ENCODE measurements at places on chromosomes 12 and 14.

DNA sequence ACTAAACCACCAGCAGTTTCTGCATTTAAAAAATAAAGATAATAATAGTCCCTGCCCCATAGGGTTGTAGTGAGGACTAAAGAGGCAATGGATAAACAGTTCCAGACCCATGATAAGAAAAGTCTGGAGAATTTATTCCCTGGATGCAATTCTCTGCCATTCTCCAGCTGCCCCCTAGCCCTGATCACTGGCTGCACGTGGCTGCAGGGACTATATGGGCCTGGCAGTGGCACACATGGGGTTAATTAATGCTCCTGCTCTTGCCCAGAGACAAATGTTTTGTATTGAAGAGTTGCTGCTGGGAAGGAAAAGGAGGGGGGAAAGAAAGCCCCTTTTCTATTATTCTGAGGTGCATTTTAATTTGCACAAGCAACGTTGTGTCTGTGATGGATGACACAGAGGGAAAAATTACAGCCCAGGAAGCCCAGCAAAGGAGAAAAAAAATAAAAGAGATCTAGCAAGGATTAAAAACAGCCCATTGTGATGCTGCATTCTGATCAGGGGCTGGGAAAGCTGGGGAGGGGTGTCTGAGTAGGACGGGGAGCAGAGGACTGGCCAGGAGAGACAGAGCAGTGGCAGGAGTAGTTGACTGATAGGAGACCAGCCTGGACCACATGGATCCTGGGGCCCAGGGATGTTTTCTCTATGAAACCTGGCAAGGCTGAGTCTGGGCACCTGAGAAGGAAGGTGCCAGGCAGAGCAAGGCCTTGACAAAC lies 149.3 kb downstream of the ESRRB start:
- no peak for DNase-seq

- no peak for DNase-seq
Observed at GRCh38 chr14:88463318-88463717, 77.9 kb downstream of the SPATA7 start.

DNA sequence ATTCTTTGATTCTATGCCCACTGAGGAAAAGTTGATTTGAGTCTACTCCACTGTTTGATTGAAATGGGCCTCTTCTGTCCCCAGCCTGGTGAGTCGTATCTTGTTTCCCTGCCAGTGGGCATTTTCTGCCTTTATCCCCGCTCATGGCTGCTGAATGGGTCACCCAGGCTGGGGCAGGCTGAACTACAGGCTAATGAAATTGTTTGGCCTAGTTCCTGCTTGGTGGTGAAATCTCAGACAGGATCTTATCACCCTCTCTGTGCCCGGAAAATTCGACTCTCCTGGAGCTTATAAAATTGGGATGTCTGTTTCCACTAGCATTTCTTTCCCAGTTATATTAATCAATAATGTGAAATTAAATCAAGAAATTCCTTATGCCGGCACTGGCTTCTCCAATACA lies 65.0 kb downstream of the CHST11 start:
- no peak for DNase-seq

DNA sequence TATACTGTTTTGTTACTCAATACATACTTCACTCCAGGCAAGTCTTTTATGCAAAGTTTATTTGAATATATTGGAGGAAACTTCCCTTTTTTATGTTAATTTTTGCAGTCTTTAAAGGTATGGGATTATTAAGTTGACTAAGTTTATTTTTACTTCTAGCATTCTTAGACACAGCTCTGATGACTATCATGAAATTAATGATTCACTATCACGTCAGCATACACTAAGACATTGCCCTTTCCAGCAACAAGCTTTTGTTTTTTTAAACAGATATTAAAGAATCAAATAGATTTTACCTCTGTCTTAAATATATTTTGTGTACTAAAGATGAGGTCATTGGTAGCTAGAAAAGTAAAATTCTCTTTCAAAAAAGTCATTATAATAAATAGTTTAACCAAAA lies 52.1 kb downstream of the DERA start:
- no peak for DNase-seq

- DNase-seq: no peak
Observed at GRCh38 chr12:68958322-68958721, 25.4 kb upstream of the CPM start.

- no peak for DNase-seq
Observed at GRCh38 chr12:105355752-105356151, 25.3 kb downstream of the C12orf75 start.

DNA sequence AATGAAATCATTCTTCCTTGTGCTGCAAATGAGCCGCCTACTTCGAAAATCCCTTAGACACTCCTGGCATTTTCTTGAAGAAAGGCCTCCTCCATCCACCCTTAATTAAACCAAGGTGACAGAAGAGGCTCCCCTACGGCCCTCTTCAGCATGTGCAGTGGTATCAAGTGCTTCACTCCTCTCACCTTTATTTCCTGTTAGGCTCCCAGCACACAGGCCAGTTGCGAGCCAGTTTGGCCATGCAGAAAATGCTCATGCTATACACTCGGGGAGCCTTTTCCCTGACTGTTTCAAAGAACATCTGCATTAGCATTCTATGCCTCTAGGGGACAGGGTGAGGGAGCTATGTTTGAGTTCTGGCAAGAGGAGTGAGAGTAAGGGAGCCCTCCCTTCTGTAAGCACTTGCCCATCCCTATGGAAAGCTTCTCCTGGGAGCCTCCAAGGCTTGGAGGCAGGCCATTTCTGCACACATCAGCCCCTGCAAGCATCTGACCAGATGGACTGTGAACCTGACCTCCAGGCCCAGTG lies 291.5 kb downstream of the RPS29 start:
- no peak for DNase-seq

DNA sequence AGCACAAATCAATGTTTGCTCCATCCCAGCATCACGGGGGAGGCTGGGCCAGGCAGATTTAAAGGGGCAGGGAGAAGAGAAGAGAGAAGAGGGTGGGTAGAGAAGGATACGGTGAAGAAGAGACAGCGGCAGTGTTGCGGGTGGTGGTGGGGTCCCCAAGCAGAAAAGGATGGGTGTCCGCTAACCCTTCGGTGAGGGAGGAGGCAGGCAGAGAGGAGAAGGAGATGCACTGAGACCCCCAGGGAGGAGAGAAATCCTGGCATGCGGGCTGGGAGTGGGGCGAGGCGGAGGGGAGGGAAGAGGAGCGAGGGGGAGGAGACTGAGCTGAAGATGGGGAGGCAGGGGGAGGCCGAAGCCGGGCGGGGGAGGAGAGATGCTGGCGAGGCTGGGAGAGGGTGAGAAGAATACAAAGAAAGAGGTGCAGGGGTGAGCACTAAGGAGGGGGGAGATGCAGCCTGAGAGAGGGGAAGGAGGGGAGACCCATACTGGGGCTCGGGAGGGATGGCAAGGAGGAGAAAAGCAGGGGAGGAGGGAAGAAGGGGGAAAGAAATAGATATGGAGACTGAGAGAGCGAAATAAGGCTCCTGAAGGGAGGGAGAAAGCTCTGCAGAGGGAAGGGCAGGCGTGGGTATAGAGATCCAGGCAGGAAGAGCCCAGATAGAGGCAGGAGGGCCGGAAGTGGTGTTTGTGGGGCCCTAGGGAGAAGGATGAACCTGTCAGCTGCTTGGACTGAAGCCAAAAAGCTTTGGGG lies at the start of gene JPH4:
Gene JPH4 (minus strand): TSS at position 231 of the 751 bp plus-strand sequence. CDS start 1,337 bp downstream, outside the sequence.
- DNase-seq: no peak

GRCh38 chr12:15404485-15404884 lies 82.2 kb downstream of the PTPRO start:
- no peak for DNase-seq

DNA sequence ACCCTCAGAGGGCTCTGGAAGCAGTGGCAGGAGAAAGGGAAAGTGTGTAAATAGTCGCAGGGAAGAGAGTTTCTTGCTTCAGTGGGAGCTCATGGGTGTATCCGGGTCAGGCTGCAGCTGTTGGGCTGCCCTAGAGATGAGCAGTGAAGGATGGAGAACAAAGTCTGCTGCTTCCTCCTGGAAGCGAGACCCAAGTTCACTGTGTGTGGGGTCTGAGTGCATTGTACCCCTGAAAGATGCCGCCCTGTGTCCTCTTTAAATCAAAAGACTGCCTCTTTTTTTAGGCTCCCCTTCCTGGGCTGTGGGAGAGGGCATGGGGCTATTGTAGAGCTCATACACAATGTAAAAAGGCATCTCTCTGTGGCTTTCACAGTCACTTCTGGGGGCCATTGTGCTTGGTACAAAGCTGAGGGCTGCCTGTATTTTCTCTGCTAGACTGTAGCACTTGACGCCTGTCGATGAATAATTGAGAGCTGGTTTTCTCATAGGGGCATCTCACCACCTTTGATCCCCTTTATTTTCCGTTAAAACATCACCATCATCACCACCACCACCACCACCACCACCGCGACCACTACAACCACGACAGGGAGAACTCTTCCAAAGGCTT lies 16.7 kb downstream of the CHST11 start:
- DNase-seq: no peak

DNA sequence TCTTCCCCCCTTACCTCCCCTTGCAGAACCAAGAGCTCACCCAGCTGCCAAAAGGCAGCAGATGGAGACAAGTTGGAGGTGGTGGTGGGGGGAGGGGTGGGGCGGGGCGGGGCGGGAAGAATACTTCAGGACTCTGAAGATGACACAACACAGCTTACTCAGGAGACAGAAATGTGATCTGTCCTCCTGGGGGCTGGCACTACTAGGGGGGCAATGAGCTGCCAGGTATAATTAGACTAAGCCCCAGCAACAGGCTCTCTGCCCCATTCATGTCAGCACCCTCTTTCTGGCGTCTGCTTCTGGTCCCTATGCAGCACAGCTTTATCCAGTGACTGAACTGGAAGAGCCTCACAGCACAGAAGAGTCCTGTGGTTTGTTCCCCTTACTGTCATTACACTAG lies 407.0 kb downstream of the MED13L start:
- no peak for DNase-seq

DNA sequence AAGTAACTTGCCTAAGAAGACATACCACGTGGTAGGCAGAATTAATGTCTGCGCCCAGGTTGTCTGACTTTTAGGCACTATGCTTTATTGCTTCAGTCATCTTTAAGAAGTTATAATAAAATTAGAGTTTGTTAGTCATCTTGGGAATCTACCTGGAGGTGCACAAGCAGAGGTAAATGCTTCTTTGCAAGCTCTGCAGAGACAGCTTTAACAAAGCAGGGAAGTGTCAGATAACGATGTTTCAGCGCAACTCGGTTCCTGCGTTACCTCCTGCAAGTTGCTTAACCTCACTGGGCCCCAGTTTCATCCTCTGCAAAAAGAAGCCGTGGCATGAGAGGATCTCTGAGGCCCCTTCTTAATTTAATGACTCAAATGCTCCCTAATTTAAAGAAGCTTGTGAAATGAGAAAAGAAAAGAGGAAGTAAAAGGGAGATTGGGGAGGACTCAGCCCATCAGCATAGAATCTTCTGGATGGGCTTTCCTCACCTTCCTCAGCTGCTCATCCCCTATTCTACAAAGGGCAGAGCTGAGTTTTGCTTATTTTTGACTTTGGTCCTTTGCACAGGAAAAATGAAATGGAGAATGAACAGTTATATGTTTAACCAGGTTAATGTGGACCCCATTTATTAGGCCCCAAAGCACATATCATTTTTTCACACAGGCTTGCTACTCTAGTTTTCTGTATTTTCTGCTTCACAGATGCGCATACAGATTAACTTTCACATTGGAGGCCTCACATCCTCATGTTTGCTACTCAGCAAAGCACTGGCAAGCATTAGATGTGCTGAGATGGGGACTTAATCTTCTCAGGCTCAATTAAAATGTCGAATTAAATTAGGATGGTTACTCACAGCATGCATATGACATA lies 5.1 kb downstream of the ARHGDIB start:
- DNase-seq: no peak

GRCh38 chr14:75654127-75654732 lies 6.4 kb downstream of the ERG28 start:
- peak; percentile 53 for DNase-seq

DNA sequence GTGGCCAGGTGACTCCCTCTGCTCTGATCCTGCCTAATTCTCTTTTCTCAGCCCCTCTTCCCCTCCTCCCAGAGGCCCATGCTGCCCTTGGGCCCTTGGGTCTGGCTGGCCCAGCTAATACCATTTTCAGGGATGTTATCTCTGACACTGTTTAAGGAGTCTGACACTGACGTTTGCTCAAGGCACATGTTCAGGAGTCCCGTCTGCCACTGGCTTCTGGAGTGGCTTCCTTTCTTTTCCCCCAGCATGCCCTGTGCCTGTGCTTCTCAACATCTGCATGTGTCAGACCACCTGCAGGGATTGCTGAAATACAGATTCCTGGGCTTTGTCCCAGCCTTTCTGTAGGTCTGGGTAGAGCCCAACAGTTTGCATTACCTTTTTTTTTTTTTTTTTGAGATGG lies 128.9 kb downstream of the BCL11B start:
- no peak for DNase-seq

DNA sequence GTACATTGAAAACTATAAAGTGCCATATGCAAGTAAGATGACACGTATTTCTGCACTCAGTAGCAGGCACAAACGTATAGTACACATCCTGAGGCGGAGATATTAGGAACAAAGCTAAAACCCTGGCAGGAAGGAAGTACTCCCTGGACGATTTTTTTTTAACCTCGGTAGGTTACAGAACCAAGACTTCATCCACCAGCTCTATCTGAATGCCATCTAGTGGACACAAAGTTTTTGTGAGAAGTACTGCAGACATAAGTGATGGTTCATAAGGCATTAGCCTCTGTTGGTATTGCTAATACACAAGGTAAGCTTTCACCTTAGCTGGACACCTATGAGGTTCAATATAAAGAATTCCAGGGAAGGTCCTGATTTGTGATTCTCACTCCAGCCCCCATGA lies 83.0 kb upstream of the CCDC196 start:
- no peak for DNase-seq

DNA sequence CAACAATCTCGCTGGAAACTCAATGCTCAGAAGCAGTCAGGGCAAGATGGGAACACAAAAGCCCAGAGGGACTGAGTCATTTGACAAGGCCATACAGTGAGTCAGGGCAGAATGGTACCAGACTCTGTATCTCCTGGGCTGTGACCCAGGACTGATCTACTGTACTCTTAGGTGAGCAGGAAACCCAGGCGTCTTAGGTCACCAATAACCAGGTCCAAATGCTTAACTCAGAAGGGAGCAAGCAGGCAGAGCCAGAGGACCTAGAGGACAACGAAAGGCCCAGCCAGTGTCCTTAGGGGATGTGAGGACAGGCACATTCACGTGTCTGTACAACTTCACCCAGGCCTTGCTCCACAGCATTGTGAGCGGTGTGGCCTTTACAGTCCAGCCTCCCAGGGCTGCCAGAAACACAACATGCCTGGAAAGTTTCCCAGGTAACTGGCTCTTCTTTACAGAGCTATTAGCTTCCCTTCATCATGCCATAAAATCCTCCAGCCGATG lies 69.9 kb downstream of the ARL6IP4 start:
- no peak for DNase-seq

DNA sequence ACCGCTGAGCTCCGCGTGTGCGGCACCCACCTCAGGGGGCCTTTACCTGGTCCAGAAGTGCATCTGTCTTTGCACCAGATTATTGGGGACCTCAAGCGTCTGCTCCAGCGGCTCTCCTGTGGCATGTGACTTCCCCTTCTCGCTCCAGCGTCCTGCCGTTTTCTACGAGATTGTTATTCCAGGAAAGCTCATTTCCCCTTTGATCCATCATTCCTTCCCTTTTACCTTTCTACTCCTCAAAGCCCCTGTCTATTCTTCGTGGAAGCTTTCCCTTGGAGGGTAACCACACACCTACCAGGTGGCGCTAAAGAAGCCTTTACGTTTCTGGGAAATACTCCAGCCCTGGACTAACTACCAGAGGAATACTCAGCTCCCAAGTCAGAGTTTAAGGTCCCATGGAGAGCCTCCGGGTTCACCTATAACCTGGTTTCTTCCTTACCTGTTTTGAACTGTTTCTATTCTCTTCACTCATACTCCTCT lies 1.5 kb downstream of the FKBP4 start:
- DNase-seq: no peak

- DNase-seq: no peak
Observed at GRCh38 chr12:59600171-59600570, 4.3 kb downstream of the SLC16A7 start.

GRCh38 chr14:95850429-95850828 lies 26.2 kb upstream of the TUNAR start:
- DNase-seq: no peak

Data from stimulated activated CD8-positive, alpha-beta memory T cell treated with anti-CD3 and anti-CD28 coated beads, Interleukin-12 subunit alpha, Interleukin-12 subunit beta, amount 100 ng/mL, for 4 hours (primary cell).